ENCODE measurements at places on chromosomes 13 and 19.

DNA sequence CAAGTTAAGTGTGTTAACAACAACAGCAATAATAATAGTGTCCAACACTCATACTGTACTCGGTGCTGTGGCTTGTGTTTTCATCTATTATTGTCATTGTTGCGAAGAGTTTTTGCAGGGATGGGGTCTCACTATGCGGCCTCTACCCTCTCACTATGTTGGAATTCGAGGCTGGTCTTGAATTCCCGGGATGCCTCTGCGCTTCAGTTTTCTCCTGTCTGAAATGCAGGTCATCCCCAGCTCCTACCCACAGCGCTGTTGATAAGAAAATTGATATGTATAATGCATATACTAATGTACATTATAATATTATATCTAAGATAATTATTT, 4.9 kb upstream of the SBK3 start:
- DNase-seq = no peak

GRCh38 chr13:113765564-113765910, 6.5 kb downstream of the TMEM255B start:
- no peak for DNase-seq

DNA sequence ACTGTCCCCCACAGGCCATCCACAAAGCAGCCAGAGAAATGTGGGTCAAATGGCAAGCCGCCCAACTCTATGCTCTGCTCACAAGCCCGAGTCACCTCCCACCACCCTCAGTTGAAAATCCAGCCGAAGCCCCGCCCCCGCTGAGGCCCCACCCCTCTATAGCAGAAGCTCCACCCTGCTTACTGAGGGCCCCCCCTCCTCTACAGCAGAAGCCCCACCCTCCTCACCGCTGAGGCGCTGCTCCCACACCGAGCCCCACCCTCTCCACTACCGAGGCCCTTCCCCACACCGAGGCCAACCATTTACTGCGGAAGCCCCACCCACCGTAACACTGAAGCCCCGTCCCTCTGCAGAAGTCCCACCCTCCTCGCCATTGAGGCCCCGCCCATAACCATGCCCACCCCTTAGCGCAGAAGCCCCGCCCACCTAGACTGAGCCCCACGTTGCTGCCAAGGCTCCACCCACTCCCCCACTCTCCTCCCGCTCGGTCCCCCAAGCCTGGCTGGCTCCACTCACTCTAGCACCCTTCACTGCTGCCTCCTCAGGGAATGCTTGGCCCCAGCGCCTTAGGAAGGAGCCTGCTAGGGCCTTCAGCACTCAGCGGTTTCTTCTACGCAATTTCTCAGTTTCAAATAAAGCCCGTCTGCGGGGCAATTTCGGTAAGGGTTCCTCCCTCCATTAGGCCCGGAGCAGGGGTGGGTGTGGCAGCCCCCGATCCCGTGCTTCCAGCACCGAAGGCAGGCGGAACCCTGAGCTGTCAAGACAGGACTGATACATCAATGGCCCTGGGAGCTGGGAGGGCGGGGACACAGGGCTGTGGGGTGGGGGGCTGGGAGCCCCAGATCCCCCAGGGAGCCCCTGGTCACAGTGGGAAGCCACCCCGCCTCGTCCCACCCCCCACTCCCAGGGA, 9.0 kb upstream of the MYDGF start:
- no peak for DNase-seq

GRCh38 chr19:33194532-33194885, 379 bp downstream of the LRP3 start:
- DNase-seq = no peak

DNA sequence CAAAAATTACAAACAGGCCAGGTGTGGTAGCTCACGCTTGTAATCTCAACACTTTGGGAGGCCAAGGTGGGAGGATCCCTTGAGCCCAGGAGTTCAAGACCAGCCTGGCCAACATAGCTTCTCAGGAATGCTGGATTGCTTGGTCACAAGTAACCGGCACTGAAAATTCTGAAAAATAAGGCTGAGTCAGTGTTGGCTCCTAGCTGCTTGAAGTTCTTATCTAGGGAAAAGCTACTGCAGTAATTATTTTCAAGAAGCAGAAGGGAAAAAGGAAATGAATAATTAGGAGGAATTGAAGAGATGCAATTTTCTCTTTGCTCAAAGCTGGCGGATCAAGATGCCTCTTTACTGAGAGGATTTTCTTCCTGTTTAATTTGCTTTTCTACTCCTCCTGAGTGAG, 75.0 kb upstream of the GTF3A start:
- DNase-seq = no peak

- no peak for DNase-seq
Observed at GRCh38 chr13:48776401-48776800, 122.7 kb downstream of the CYSLTR2 start.

Measured in stimulated activated CD8-positive, alpha-beta memory T cell treated with anti-CD3 and anti-CD28 coated beads, Interleukin-4, amount 100 ng/mL, for 4 hours (primary cell).